ENCODE measurements at places on chromosomes 12 and 14.

DNA sequence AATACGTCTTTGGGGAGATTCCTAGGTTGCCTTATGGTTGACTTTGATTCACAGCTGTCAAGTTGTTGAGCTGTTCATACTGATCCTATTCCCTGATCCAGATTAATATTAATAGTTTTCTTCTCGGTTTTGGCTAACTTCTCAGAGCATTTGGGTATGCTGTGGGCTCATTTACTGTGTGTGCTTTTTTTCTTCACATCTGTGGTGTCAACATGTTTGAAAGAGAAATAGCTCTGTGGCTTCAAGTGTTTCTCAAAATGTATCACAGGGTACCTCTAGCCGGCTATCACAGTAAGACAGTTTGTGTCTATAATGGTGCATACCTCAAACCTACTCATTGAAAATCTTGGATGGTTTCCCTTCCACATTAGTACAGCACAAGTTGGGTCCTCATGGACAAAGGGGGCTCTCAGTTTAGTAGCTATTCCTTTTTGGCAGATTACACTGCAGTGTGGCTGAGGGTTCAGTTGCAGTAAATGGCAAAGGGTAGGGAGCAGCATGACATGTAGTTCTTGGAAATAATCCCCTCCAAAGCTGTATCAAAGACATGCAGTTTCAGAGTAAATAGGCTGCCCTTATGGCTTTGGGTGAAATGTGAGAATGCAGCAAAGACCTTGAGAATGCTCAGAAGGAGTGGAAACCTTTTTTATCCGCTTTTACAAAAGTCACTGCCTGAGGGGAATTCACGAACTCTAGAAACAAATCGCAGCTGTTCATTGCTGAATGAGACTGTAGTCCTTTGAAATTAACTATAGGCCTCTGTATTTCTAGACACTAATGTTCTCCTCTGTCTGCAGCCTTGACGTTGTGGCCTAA is 102.4 kb upstream of the ATF1 start:
- DNase-seq = no peak

- DNase-seq = no peak
Measured at GRCh38 chr12:108090107-108090899, 38.8 kb upstream of the WSCD2 start.

GRCh38 chr14:23550131-23550811 is 1.3 kb downstream of the ZFHX2 start:
- DNase-seq = no peak

DNA sequence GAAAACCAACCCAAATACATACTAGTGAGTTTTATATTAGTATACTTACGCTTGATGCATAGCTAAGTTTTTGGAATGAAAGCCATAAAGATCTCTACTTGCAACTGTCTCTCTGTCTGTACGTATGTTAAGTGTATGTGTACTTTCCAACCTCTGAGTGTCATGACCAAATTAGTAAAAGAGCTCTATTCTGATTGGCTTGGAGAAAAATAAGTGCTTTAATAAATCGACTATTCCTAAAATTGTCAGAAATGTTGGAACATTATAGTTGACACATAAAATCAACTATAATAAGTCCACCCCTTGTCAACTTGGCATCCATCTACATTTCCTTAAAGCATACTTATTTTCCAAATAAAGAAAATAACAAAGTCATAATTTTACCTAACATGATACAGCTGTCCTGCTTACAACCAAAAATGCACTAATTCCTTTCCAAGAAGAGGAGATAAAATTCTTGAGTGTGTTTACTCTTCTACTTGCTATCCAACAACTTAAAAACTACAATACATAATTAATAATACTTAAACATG is 507.4 kb upstream of the ATP2B1 start:
- no peak for DNase-seq

DNA sequence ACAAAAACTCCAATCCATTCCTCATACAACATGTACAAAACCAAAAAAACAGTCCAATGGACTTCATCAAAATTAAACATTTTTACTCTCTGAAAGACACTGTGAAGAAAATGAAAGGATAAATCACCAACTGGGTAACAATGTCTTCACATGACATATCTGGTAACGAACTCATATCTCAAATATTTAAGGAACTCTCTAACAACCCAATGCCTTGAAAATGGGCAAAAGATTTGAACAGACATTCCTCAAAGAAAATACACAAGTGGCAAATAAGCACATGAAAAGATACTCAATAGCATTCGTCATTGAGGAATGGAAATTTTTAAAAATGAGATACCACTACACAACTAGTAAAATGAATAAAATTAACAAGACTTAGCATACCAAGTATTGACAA is 198.7 kb upstream of the RASSF8 start:
- DNase-seq = no peak

GRCh38 chr14:43449291-43449690 is 1057.8 kb downstream of the FSCB start:
- DNase-seq = no peak

All from stimulated activated CD4-positive, alpha-beta T cell treated with anti-CD3 and anti-CD28 coated beads, Interleukin-1b, Interleukin-23, amount 100 ng/mL, for 1 hour (primary cell).